ENCODE measurements at places on chromosomes 16 and 17.

DNA sequence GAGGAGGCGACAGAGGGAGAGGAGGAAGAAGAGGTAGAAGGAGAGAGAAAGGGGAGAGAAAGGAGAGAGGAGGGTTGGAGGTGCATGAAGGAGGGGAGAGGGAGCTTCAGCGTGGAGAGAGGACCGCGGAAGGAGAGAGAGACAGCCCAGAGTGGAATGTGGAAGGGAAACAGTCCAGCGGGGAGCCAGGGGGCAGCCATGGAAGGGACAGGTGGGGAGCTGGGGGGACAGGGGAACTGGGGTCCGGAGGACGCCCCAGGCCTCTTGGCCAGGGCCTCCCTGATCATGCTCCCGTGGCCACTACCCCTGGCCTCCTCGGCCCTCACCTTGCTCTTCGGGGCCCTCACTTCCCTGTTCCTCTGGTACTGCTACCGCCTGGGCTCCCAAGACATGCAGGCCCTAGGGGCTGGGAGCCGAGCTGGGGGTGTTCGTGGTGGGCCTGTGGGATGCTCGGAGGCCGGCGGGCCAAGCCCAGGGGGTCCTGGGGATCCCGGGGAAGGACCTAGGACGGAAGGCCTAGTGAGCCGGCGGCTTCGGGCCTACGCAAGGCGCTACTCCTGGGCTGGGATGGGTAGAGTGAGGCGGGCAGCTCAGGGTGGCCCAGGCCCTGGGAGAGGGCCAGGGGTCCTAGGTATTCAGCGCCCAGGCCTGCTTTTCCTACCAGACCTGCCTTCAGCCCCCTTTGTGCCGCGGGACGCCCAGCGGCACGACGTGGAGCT lies 759 bp downstream of the ASPHD1 start:
- no peak for DNase-seq

- no peak for DNase-seq
Observed at GRCh38 chr17:72971226-72971880, 121.1 kb downstream of the SLC39A11 start.

DNA sequence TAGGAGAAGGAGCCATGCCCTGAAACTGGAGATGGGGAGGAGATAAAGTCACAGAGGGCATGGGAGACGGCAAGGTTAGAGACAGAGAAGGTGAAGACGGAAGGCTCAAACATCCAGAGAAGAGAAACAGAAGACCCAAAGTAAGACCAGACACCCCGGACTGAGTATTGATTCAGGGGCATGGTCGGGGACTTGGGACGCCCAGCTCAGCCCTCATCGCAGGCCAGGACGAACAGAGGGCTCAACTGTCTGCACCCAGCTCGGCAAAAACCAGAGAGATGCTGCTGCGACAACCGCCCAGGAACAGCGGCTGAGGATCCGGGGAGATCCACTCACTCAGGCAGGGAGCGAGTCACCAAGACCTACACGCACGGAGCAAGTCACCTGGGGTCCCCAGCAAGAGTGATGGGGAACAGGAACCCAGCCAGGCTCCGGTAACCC lies 999 bp downstream of the XYLT1 start:
- no peak for DNase-seq

DNA sequence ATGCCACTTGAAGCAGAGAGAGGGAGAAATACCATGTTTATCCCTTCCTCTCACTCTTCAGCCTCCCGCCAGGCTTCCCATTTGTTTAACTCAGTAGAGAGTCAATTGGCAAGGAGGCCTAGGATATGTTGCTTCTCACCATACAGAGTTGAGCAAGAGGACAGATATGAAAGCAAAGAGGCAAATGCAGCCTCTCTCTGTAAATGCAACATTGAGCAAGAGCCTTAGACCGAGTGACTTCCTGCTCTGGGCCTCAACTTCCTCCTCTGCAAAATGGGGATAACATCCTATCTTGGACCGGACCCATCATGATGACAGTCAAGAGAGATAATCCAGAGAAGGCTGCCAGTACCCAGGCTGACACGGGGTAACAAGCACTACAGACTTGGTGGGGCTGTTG lies 36.8 kb downstream of the SOCS1 start:
- DNase-seq, result no peak

- DNase-seq, result no peak
Observed at GRCh38 chr17:35653619-35654361, 66.7 kb downstream of the AP2B1 start.

GRCh38 chr16:73792199-73793020 lies 504.2 kb upstream of the PSMD7 start:
- DNase-seq, result no peak

DNA sequence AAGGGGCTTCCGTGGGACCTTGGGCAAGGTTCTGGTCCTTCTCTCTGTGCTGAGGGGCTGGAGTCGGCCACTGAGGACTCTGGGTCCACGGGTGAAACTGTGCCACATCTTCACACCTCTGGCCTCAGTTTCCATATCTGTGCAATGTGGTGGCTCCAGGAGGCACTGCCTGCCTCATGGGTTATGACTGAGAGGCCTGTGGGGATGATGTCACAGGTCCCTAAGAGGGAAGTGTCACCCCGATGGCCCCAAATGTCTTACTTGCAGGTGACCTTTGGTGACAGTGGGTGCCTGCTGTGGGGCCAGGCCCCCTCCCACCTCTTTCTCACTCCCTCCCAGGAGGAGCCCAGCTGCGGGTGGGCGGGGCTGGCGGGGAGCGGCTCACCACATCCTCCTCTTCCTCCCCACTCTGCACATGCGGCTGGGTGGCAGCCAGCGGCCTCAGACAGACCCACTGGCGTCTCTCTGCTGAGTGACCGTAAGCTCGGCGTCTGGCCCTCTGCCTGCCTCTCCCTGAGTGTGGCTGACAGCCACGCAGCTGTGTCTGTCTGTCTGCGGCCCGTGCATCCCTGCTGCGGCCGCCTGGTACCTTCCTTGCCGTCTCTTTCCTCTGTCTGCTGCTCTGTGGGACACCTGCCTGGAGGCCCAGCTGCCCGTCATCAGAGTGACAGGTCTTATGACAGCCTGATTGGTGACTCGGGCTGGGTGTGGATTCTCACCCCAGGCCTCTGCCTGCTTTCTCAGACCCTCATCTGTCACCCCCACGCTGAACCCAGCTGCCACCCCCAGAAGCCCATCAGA lies at the start of gene IL21R:
Gene IL21R, plus strand, starts transcription at position 407 of the 801 bp plus-strand sequence. CDS start 27,898 bp downstream, outside the sequence.
- DNase-seq, result peak; percentile 81

Data from stimulated activated CD8-positive, alpha-beta memory T cell treated with anti-CD3 and anti-CD28 coated beads, Interleukin-2, amount 100 ng/mL, for 1 hour (primary cell).